ENCODE measurements at places on chromosomes 12 and 14. TPM values are rescaled to one million over a fixed set of nuclear protein-coding genes. Genes with fewer than 3 reads are reported as not detected.

DNA sequence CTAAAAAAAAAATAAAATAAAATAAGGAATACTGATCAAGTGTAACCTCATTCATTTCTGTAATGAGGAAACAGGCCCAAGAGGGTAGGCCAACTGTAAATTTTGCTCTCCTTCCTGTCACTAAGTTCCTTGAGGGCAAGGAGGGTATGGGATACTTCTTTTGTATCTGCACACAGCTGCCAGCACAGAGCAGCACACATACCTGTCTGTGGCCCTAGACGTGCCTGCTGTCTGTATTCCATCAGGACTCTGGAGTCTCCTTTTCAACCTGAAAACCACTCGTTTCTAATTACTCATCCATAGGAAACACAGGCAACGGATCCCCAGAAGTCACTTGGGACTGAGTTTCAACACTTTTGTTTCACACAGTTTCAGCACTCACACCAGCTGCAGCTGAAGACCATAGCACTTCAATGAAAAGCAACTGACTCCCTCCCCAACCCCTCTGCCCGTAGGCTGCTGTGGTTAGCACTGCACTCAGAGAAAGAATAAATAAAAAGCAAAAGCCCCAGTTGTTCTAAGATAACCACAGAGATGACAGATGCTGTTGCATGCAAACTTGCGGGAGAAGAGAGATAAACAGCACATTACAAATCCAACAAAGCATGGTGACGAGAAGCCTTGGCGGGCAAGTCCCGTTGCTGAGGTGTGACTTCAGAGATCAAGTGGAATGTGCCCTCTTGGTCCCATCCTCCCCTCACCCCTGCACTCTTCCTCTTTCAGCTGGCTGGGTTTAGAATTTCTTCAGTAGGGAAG lies 24.9 kb downstream of the CRACR2A start:
- DNase-seq, result no peak

GRCh38 chr12:92208613-92209121 lies 63.0 kb upstream of the BTG1 start:
- DNase-seq, result peak; percentile 24

Gene TAS2R10
- total RNA-seq, result not detected

Gene IAPP
- not detected for total RNA-seq

Gene SLCO1C1
- not detected for total RNA-seq

Gene CMA1
- not detected for total RNA-seq

Gene OLR1
- total RNA-seq, result not detected

GRCh38 chr12:50929831-50930230 lies 22.5 kb upstream of the HIGD1C start:
- no peak for DNase-seq

Gene CLEC6A
- not detected for total RNA-seq

- DNase-seq, result no peak
These were observed 61.2 kb upstream of the STXBP6 start for GRCh38 chr14:25111061-25111601.

DNA sequence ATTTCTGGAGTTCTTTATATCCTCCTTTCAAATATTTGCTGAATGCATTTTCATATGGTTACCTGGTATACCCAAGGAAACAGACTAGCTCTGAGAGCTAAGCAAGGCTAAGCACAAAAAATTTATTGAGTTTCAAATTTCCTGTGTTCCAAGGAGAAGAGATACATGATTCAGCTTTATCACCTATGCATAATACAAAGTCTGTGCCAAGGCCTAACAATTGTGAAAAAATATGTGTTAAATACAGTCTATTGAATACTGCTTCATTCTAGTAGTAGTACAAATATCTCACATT lies 103.7 kb upstream of the LGR5 start:
- no peak for DNase-seq

DNA sequence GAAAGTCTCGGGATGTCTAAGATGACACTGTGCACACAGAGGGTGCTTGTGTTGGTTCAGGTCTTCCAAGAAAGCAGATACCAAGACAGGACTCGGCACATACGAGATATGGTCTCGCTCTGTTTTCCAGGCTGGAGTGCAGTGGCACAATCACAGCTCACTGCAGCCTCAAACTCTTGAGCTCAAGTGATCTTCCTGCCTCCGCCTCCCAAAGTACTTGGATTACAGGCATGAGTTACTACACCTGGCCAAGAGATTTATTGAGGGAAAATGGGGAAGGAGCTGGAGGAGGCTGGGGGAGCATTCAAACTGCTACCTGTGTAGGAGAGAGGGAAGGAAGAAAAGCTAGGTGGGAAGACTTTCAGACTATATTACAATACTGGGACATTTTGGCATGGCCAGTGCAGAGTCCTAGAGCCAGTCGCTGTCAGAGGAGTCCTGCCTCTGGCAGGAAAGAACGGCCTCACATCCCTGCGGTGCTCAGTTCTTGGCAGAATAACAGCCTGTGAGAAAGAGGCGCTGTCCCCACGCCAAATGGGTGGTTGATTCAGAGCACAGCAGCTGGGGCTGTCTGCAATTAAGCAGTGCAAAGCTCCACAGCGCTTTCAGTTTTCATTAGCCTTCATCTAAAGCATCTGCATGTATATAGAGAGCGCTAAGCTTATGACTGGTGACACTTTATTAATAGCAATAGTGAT lies 18.3 kb downstream of the SLC17A8 start:
- DNase-seq, result no peak

Gene CLEC9A
- not detected for total RNA-seq

GRCh38 chr12:76952995-76953394 lies 74.2 kb upstream of the CSRP2 start:
- no peak for DNase-seq

DNA sequence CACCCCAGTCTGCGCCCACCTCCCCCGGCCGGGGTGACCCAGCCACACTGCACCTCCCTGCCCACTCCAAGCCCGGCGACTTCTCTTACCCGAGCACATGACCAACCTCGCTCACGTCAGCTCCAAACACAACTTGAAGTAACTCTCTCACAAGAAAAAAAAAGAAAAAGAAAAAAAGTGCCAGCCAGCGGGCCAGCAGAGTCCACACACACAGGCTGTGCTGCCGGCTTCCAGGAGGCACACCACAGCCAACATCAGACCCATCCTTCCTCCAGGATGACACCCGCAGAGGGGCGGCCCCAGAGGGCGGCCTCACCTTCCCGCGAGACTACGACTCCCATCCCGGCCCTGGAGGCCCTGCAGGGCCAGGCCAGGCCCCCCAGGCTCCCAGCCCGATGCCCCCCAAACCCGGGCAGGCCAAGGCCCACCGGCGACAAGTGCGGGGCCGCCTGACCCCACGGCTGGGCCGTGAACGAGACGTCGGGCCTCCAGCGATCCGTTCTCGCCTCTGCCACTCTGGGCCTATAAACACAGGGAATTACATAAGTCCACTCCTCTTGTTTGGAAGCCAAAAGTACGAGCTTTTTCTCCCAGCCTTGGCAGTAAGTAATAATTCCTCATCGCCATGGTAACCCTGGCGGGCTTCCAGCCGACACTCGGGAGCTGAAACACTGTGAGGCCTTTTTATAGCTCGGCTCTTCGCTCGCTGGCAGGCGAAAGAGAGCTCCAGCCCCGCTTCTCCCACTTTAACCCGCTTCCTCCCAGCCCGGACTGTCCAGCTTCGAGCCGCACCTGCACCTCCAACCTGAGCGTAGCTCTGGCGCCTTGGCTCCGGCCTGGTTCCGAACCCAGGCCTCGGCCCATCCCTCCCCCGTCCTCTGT lies 49.1 kb downstream of the NCOR2 start:
- DNase-seq, result peak; percentile 93

DNA sequence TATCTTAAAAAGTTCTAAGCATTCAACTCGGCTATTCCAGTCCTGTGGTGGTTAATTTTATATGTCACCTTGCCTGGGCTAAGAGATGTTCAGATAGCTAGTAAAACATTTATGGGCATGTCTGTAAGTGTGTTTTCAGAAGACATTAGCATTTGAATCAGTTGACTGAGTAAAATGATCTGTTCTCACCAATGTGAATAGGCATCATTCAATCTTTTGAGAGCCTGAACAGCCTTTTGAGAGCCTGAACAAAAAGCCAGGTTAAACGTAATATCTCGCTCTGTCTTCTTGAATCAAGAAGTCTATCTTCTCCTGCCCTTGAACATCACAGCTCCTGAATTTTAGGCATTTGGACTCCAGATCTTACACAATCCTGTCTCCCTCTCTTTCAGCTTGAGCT lies 1266.1 kb downstream of the LRFN5 start:
- DNase-seq, result no peak

DNA sequence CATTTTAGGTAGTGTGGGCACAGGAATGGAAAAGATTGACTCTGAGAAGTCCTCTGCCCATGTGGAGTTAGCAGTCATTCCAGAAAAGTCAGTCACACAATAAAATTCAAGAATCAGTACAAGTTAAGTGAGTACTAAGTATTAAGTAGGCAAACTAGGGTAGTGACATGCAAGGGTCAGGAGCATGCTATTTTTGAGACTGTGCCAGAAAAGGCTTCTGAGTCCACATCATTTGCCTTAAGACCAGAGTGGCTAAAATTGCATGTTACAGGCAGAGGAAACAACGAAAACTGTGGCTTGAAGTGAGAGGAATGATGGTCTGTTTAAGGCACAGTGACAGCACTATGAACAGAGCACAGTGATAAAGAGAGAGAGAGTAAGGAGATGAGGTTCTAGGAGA lies 108.9 kb downstream of the SLC6A15 start:
- DNase-seq, result no peak

DNA sequence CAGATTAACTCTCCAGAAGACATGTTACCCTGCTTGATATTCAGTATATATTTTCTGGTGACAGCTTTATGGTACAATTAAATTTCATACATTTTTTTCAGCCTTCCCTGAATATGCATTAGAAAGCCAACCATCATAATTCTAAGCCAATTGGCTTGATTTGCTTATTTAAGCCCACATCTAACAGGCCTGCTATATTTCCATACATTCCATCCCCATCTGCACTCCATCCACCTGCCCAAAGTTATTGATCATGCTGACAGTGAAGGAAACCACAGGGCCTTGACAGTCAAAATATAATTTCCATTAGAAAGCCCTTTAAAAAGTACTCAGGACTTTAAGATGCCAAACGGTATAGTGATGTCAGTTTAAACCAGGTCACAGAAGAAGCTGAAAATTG lies 164.3 kb downstream of the GXYLT1 start:
- no peak for DNase-seq

Gene HOTAIR
- total RNA-seq, result not detected

Gene ACVRL1
- not detected for total RNA-seq

DNA sequence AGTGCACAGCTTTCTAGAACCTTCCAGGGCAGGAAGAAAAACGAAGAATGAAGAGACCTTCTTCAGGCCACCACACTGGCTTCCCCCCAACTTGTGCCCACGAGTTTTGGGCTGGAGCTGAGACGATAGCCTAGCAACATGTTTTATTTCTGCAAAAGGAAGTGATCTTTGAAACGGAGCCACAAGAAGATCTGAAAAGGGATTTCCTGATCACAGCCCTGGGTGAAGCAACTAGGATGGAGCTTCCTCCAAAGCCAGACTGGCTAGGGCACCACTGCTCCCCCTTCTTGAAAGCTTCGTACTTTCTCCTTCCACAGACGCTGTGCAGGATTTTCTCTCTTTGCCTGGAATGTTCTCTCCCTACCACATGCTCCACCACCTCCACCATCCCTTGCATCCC lies 418.3 kb downstream of the MED13L start:
- no peak for DNase-seq

- no peak for DNase-seq
These were observed 234.9 kb downstream of the SUDS3 start for GRCh38 chr12:118611295-118611694.

DNA sequence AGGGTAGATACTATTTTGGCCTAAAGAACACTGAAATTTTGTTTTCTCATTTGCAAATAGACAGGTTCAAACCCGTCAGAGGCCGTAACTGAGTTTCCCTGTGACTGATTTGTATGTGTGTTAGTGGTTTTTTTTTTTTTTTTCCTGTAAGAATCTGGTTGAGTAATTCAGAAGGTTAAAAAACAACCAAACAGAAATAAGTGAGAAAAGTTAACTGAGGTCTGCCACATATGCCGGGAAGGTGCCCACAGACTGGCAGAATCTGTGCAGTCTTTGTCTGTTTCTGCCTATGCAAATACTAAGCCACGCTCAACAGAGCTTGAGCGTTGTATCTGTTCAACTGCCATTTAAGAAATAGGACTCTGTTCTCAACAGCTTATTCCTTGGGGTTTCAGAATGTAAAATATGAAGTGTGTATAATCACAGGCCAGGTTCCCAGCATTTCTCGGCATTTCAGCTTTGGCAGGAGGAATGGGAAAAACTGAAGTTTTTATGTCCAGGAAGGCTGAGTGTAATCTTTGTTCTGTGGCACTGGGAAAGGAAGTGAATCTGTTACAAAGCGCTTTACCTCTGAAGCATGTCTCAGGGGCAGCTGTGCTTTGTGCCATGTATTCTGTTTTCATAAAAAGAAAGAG lies 181.9 kb downstream of the PRKCH start:
- DNase-seq, result no peak

GRCh38 chr12:114580306-114580705 lies 103.7 kb downstream of the TBX3 start:
- no peak for DNase-seq

- no peak for DNase-seq
These were observed 557.3 kb upstream of the MIS18BP1 start for GRCh38 chr14:45810152-45810872.

DNA sequence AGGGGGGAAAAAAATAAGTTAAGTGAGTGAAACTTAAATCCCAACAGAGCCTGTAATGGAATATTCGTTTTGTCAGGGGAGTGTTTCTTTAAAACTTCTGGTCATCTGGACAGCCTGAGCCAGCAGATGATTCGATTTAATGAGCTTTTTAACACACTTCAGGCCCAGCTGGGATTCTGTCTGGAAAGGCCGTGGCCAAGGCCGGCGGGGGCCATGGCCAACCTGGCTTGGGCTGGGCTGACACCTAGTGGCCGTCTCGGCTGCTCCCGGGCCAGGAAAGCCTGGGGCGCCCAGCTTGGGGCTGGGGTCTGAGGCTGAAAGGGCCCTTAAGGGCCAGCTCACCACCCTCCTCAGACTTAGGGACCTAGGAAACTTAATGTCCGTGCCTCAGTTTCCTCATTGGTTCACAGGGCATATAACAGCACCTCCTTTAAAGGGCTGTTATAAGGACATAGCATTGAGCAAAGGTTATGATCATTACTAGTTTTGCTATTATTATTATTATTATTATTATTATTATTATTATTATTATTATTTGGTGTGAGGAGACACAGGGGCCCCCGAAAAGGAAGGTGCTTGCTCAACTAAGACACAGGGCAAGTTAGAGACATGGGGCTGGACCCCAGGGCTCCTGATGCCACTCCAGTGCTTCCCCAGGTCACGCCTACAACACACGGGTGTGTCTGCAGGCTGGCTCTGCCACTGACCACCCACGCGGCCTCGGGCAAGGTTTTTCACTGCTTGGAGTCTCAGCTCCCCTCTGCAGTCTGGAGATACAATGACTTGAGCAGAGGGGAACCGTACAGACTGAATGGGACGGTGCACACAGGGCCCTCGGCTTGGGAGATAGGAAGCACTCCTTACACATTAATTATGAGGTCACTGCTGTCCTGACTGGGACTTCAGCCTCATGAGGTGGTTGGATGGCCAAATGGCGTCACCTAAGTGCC lies 84.0 kb downstream of the SYNE3 start:
- DNase-seq, result peak; percentile 30

DNA sequence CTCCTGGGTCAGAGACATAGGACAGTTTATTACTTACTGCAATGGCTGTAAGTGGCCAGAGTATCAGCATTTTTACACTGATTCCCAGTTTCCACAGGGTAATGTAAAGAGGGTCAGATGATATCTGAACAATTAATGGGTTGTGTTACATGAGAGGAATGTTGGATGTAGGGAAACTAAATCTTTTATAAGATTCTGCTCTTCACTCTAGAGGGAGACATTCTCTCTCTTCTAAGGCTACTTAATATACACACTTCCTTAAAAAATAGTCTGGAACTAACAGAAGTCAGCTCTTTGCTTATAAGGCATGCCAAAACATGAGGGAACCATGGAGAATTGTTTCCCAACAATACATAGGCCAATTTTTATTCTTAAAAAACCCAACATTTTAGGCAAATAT lies 389.8 kb downstream of the ETNK1 start:
- no peak for DNase-seq

Measured in NCI-H460 (cell line).